ENCODE measurements at places on chromosomes 2 and 18. TPM values are rescaled to one million over a fixed set of nuclear protein-coding genes. Genes with fewer than 3 reads are reported as not detected.

DNA sequence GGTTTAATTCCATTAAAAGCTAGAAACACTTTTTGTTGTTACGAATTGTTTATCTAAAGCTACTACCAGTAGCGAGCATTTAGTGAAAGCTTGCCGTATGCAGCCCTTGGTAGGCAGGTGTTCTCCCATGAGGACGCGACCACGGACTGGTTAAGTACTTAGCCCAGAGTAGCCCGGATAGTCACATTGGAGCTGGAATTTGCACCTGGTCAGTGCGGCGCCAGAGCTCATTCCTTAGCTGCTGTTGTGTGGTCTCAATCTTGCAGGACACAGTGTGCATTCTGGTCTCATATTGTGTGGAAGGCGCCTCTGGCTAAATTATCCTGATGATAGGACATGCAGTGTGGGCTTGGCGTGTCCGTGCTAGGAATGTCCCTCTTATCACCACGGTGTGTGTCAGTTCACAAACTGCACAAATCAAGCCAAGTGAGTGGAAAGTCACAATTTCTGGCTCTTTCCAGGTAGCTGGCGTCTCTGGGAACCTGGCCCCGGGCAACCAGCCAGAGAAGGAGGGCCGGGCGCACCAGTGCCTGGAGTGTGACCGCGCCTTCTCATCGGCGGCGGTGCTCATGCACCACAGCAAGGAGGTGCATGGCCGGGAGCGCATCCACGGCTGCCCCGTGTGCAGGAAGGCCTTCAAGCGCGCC lies 133.3 kb downstream of the ZNF236 start:
- no peak for DNase-seq

DNA sequence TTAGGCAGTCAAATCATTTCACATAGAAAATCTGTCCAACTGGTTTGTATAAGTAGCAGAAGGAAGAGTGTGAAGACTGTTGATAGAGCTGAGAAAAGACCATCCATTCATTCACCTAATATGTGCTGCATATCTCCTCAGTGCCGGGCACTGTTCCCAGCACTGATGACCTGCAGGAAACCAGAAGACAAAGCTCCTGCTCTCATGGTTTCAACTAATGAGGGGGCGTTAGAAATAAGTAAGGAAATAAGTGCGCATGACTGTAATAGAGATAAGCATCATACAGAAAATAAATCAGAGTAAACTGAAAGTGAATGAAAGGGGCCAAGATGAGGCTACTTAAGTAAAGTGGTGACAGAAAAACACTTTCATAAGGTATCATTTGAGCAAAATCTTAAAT lies 427.5 kb upstream of the CDH20 start:
- DNase-seq, result no peak

- no peak for DNase-seq
These were observed 427.3 kb downstream of the GALR1 start for GRCh38 chr18:77676910-77677309.

Gene DPP4
- 7.8 TPM for total RNA-seq

All from mammary epithelial cell (primary cell).